ENCODE measurements at places on chromosomes 12 and 14. TPM values are rescaled to one million over a fixed set of nuclear protein-coding genes. Genes with fewer than 3 reads are reported as not detected.

- H3K27me3 ChIP-seq = peaks cover 30% of the 10 kb centered on the region
- no peak overlapping the region for H3K27ac ChIP-seq
- DNase-seq = no peak
Observed at GRCh38 chr12:52355176-52355575, 12.1 kb downstream of the KRT85 start.

DNA sequence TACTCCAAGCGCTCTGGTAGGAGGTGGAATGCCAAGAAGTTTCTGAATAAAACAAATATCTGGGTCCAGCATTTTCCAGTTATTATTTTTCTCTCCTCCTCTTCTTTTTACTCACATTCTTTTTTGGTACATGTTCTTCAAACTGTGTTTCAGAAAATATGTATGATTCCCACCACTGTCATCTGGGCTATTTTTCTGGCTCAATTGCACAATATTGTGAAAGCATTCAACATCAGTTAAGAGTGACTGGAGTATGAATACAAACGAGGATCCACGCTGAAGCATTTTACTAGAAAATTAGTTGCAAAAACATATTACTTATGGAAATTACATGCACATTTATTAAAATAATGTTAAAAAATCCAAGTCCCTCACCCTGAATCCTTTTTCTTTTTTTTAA, 61.5 kb downstream of the KCNMB4 start:
- DNase-seq = peak; percentile 9
- no peaks in the 10 kb centered on the region for H3K27me3 ChIP-seq
- H3K4me3 ChIP-seq = no peak overlapping the region
- H3K27ac ChIP-seq = no peak overlapping the region

GRCh38 chr12:49232940-49233841, 31.7 kb upstream of the TUBA1C start:
- no peaks in the 10 kb centered on the region for H3K36me3 ChIP-seq
- H3K27ac ChIP-seq = no peak overlapping the region
- no peaks in the 10 kb centered on the region for H3K27me3 ChIP-seq
- H3K4me1 ChIP-seq = peaks cover 5% of the 10 kb centered on the region

DNA sequence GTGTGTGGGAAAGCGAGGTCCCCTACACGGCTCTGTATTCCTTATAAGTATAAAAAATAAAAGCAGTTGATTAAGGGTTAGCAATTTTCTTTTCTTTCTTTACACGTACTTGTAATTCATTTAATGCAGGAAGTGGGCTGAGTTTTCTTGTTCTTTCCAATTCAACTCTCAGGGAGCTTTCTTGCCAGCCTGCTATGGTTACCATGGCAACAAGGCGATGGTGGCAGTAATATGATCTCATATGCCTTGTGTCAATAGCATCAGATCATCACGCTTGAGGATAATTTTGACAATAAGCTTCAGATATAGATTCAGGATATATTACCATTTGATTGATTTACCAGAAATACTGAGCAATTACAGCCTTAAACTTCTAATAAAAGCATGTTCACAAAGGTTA, 466.5 kb downstream of the APAF1 start:
- H3K4me1 ChIP-seq = no peaks in the 10 kb centered on the region
- H3K36me3 ChIP-seq = no peaks in the 10 kb centered on the region
- H3K4me3 ChIP-seq = no peak overlapping the region
- DNase-seq = no peak

DNA sequence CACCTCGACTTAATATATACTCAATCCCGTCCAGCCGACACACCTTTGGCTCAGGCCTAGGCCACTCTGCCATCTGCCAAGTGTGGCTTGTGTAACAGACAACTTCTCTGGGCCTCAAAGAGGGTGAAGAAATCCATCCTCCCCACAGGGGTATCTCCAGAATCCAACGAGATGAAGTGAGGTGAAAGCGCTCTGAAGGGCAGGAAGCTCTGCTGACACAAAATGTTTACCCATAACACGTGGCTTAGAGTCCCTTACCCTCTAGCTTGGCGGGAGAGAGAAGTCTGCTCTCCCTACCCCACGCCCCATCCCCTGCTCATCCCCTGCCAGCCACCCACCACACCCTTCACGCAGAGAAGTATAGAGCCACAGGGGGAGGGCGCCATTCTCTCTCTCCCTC, 13.0 kb downstream of the ZBTB39 start:
- H3K4me3 ChIP-seq = no peak overlapping the region
- H3K27ac ChIP-seq = no peak overlapping the region
- peaks cover 3% of the 10 kb centered on the region for H3K36me3 ChIP-seq
- H3K27me3 ChIP-seq = no peaks in the 10 kb centered on the region
- DNase-seq = no peak

- peaks cover 50% of the 10 kb centered on the region for H3K36me3 ChIP-seq
- no peak overlapping the region for H3K4me3 ChIP-seq
- peaks cover 6% of the 10 kb centered on the region for H3K4me1 ChIP-seq
Observed at GRCh38 chr12:94988471-94988870, 15.0 kb downstream of the NDUFA12 start.

DNA sequence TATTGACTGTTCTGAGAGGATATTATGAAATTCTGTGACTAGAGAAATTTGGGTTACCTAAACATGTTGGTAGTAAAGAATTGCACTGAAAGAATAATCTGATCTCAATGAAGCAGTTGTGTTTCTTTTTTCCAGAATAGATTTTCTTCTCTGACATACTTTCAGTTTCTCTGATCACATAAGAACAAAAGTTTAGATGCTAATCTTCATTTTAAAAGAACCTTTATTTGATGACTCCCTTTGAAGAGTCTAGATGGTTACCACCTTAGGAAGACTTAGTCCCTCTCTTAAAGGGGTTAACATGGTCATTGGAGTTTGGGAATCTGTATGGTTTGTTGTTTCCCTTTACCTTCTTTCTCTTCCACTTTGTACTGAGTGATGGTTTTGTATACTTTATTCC, 58.6 kb downstream of the MON2 start:
- peaks cover 16% of the 10 kb centered on the region for H3K36me3 ChIP-seq
- H3K27me3 ChIP-seq = no peaks in the 10 kb centered on the region
- H3K27ac ChIP-seq = no peak overlapping the region
- no peak overlapping the region for H3K4me3 ChIP-seq
- DNase-seq = no peak

DNA sequence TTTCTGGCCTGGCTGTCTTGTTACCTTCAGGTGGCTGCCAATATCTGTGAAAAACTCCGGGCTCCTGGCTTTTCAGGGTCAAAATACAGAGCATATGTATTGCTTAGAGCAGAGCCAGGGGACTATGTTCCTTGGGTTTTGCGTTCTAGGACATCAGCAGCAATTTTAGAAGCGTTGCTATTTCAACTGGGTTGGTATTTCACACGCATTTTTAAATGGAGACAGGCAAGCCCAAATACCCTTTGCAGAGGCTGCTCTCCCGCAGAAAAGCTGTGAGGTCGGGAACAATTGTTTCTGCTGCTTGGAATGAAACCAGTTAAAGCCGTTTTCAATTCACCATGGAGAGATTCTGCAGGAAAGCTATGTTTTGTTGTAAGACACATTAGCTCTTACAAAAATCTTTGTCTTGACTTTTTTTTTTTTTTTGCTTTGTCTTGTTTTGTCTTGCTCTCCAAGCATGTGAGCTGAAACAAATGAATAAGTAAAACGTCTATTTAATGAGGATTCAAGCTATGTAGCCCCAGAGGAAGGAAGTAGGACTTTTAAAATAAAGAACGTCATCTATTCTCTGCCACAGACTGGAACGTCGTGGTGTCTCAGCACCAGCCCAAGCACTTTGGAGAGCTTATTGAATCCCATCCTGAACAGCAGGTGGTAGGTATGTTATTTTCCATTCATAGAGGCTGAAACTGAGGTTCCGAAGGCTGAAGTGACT, 181.0 kb upstream of the TBX3 start:
- no peak for DNase-seq
- no peaks in the 10 kb centered on the region for H3K4me1 ChIP-seq
- H3K27me3 ChIP-seq = no peaks in the 10 kb centered on the region
- H3K36me3 ChIP-seq = no peaks in the 10 kb centered on the region
- no peak overlapping the region for H3K4me3 ChIP-seq

Gene LRCOL1
- not detected for total RNA-seq

Gene ADAM21
- total RNA-seq = 0.37 TPM

Gene CCDC85C
- 19.1 TPM for total RNA-seq

Gene TSHR
- total RNA-seq = not detected
